HEK293T (cell line): ENCODE measurements at places on chromosomes 5 and 9.

GRCh38 chr5:100456615-100457014 lies 78.6 kb upstream of the FAM174A start:
- DNase-seq, result no peak

GRCh38 chr5:139188558-139189270 lies 9.5 kb downstream of the SIL1 start:
- no peak for DNase-seq

- DNase-seq, result no peak
Observed at GRCh38 chr5:119742311-119742710, 113.0 kb downstream of the FAM170A start.

- DNase-seq, result no peak
Observed at GRCh38 chr5:91151947-91152346, 231.2 kb downstream of the ARRDC3 start.

DNA sequence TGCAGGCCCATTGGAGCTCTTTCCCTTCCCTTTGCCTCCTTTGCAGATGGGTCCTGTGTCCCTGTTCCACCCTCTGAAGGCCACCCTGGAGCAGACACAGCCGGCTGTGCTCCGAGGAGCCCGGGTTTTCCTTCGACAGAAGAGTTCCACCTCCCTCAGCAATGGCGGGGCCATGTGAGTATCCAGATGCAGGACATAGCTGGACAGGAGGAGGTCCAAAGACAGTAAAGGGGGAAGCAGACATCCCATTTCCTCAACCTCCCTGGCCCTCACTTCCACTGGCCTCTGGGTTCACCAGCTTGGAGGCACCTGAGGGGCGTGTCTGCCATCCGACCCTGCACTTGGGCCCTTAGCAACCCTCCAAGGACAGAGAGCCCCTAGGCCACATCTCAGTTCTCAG lies 237.9 kb downstream of the CACNA1B start:
- no peak for DNase-seq

GRCh38 chr9:38292480-38292879 lies 100.0 kb upstream of the ALDH1B1 start:
- DNase-seq, result no peak

DNA sequence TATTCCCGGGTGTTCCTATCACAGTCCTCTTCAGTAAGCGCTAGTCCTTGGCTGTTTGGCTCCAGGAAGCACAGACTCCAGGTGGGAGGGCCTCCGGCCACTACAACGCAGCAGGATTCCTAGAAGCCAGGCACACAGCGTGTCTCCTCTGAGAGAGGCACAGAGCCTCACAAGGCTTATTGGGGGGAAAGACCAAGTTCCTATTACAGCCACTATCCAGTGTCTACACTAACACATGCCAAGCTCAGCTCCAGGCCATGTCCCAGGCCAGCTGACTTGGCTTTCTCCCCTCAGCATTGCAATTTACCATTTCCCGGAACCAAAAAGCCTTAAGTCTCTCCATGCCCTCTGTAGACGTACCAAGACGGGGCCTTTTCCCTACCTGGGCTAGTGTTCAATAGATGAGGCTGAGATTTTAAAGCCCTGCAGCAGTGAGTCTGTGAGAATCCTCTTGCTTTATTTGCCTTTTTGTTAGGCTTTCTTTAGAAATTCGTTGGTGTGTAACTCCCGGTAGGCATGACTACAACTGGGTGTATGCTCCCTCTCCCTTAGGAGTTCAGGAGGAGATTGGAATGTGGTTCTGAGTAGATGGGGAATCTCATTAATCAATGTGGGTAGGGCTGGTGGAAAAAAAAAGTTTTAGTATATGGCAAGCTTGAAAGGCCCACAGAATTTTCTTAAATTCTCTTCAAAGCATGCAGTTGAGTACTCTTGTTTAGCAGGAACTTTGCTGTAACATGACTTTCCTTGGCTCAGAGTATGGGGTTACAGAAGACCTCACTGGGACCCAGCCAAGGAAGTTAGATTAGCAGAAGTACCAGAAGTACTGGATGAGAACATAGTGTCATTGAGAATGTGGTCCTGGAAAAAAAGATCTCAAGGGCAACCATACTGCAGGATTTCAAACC lies 84.3 kb upstream of the SLC1A3 start:
- no peak for DNase-seq

GRCh38 chr5:66718374-66719002 lies 122.3 kb downstream of the MAST4 start:
- no peak for DNase-seq

GRCh38 chr5:164627021-164627420 lies 1121.6 kb downstream of the MAT2B start:
- DNase-seq, result no peak

DNA sequence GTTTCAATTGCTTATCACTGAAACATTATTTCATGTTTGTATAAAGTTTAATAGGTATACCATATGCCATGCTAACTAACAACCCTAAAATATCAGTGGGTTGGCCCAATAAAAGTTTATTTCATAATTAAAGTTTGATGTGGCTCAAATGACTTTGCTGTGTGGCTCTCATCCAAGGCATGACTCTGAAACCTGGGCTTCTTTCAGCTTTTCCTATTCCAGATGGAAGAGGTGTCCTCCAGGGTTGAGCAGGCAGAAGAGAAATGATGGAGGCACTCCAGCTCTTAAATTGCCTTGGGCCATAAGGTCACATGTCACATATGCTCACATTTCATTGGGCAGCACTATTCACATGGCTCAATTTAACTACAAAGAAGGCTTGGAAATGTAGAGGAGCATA lies 101.9 kb downstream of the MACIR start:
- DNase-seq, result no peak

GRCh38 chr9:86073839-86074238 lies 25.5 kb downstream of the GOLM1 start:
- DNase-seq, result no peak

GRCh38 chr5:68875351-68875750 lies 218.5 kb upstream of the SLC30A5 start:
- no peak for DNase-seq

DNA sequence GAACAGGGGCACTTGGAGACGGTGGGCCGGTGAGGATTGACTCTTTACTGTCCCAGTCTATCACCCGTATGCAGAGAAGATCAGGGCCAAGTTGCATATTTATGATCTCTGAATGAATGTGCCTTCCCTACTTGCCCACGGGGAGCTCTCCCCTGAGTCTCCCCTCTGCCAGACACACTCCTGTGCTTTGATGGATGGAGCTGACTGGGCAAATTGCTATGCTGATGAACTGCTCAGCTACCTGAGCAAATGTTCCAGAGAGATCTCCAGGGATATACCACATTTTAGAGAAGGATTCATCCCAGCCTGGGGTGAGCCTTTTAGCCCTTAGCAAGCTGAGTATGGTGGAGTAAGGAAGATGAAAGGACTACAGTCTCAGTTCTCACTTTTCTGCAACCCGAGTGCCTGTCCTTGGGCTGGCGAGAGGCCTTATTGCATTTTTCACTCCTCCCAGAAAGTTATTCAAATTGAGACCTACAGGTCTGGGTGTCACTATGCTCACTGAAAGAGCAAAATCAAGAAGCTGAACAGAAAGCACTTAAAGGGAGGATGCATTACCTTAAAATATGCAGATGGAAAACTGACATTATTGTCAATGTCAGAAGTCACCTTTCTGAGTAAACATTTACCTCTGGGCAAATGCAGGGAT lies 526.7 kb upstream of the WWC1 start:
- DNase-seq, result no peak

DNA sequence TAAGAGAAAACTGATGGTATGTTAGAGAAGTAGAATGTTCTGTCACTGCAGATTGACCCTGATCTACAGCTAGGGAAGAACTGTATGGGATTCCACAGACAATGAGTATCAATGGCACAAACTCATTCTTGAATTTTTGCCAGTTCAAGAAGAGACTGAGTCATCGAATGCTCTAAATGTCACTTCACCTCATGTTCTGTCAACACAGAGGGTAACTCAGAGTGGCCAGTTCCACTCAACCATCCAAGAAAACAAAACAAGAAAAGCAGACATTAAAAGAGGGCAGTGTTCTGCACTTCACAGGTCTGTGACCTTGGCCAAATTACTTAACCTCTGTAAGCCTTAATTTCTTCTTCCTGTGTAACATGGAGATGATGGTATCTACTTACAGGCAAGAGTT lies 132.2 kb upstream of the HMHB1 start:
- DNase-seq, result no peak

DNA sequence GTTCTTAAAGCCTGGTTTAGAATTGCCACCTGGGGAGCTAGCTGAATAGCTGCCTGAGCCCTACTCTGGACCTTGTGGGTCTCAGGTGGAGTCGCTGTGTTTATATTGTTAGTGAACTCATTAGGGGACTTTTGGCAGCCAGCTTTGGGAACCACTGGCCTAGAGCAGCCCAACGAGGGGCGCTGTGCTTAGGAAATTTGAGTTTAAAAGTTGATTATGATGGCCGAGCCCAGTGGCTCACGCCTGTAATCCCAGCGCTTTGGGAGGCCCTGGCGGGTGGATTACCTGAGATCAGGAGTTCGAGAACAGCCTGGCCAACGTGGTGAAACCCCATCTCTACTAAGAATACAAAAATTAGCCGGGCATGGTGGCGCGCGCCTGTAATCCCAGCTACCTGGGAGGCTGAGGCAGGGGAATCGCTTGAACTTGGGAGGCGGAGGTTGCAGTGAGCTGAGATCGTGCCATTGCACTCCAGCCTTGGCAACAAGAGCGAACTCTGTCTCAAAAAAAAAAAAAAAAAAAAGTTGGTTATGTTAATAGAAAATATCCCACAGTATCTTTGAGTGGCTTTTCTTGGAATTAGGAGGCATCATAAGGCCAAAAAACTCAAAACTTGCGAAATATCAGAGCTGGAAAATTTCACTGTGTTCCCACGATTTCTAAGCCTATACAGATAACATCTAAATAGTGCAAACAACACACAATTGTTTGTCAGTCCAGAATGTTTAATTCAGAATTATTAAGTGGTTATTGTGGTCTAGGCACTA lies 809 bp downstream of the MCCC2 start:
- peak; percentile 14 for DNase-seq

- DNase-seq, result no peak
Observed at GRCh38 chr5:10140195-10140973, 109.3 kb downstream of the ATPSCKMT start.
